Suppressor macrophage (primary cell): ENCODE measurements at places on chromosomes 2 and 18.
A peak's percentile ranks its signal among the peaks of the same experiment; 100 is the strongest.

DNA sequence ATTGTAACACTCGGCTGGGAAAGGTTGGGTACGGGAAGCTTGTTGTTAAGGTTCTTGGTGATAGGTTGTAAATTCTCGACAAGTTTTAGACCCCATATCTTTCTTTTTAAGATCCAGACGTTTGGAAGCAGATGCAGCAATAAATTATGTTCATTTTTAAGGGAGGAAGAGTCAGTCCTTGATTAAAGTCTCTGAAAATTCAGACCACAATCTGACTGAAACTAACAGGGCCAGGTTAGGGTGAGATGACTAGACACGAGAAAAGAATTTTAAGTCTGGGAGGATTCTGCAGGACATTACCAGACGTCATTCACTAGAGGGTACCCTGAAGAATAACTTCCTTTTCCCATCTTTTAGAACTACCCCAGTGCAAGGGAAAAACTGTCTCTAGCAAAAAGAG, 16.1 kb downstream of the WIPF1 start:
- no peak for DNase-seq

DNA sequence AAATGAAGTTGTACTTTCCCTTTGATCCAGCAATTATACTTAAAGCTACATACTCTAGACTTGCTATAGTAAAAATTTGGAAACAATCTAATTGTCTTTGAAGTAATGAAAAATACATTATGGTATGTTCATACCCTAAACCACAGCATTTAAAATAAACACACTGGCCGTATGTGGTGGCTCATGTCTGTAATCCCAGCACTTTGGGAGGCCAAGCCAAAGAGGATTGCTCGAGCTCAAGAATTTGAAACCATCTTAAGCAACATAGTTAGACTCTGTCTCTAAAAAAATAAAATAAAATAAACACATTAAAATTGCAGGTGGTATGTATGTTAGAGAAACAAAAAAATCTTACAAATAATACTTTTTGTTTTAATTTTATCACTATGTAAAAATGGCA, 208.1 kb upstream of the KLHL14 start:
- DNase-seq: no peak

DNA sequence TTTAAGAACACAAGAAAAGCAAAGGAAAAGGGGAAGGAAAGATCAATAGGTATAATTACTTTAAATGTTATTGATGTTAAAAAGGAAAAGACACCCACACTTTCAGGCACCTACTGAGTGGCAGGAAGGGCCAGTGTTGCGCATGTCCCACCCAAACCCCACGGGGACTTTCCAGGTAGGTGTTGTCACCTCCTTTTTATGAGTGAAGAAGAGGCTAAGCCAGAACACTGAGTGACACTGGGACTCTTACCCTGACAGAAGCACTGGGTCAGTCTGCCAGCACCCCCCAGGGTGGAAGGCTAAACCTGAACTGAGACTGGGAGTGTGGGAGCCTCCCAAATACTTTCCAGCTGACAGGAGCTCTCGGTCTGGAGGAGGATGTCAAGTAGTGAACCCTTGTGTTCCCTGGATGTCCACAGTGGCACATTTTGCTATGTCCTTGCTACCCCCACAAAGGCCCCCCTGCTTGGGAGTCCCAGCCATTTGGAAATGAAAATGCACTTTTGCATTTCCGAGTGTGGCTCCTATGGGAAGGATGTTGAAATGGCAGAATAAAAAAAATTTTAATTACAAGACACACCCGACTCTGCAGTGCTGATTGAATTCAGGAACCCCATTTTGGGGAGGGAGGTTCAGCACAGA, 90.9 kb upstream of the SMAD2 start:
- no peak for DNase-seq

DNA sequence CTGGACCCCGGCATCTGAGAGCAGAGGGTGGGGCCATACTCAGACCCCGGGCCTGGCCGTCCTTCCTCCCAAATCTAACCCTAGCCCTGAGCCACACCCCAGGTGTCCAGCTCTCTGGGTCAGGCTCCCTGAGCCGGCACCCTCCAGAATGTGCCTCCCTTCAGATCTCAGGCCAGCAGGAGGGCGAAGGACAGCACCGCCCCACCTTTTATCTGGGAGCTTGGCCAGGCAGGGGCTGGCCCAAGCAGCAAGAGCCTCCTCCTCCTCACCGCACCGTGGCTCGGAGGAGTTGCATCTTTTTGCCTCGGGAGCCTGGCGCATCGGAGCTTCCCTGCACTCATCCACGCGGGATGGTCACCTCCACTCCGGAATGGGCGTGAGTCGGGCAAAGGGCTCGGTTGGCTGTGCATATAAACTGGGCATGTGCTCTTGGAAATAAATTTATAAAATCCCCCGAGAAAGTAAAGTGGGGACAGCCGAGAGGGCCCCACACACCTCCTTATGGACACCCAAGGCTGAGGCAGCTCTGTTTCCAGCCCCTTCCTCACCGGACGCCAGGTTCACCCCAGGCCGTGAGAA, 69.1 kb upstream of the CTDP1 start:
- no peak for DNase-seq

- DNase-seq: no peak
Observed at GRCh38 chr2:120759543-120760331, 24.1 kb downstream of the GLI2 start.

DNA sequence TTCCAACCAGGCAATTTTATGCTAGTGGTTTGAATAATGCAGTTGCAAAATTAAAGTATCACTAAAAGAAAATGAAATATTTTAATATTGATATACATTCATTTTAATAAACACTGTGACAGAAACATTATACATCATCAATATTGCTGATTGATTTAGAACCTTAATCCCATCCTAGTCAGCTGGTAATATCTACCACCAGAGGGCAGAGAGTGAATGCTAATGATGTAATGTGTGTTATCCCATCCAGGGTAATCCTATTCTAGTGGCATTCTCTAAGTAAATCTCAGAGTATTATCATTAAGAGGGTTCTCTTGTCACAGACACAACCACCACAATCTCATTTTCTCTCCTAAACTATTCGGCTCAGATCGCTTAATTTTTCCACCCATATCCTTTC, 477.4 kb downstream of the CPS1 start:
- no peak for DNase-seq

GRCh38 chr2:161136696-161137324, 23.4 kb upstream of the TANK start:
- peak; percentile 96 for DNase-seq

DNA sequence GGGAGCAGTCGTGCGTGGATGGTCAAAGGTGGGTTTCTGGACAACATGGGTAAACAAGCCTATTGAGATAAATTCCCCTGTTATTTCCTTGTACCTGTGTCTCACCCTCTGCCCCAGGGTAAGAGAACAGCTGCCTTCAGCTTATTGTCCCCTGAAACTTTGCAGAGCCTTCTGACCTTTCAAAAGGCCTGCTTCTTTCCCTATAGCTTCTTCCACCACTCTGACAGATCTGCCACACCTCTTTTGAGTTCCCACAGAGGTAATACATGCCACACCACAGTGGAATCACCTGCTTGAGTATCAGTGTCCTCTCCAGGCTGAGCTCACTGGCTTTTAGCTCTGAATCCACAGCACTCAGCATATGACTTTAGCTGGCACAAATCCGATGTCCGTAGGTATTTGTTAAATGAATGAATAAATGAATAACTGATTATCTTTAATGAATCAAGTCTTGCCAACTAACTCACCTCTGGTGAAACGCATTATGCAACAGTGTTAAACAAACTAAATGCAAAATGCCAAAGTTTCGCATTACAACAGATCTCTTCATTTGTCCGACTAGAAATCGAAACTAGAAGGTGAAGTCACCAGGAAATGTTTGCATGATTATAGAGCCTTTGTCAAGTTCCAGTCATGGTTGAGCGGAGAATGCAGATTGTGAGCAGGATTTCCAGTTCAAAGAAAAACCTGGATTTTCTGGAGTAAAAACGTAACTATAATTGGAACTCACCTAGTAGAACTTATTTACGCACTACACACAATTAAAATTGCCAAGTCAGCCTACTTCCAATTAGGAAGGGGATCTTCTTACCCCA, 16.4 kb downstream of the DYNAP start:
- DNase-seq: no peak

DNA sequence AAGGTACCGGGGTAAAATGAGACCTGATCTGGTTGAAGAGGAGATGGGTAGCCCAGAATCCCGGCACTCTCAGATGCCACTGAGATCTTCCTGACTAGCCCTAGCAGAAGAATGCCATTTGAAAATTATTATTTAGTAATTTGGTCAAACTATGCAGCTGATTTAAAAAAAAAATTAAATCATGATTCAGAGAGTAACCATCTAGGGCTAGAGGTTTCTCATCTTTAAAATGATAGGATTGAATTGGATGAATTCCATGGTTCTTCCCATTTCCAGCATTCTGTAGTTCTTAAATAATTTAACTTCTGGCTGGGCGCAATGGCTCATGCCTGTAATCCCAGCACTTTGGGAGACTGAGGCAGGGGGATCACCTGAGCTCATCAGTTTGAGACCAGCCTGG, 106.1 kb downstream of the MYO1B start:
- DNase-seq: no peak

- peak; percentile 87 for DNase-seq
Observed at GRCh38 chr2:43239981-43240765, 13.8 kb upstream of the ZFP36L2 start.

DNA sequence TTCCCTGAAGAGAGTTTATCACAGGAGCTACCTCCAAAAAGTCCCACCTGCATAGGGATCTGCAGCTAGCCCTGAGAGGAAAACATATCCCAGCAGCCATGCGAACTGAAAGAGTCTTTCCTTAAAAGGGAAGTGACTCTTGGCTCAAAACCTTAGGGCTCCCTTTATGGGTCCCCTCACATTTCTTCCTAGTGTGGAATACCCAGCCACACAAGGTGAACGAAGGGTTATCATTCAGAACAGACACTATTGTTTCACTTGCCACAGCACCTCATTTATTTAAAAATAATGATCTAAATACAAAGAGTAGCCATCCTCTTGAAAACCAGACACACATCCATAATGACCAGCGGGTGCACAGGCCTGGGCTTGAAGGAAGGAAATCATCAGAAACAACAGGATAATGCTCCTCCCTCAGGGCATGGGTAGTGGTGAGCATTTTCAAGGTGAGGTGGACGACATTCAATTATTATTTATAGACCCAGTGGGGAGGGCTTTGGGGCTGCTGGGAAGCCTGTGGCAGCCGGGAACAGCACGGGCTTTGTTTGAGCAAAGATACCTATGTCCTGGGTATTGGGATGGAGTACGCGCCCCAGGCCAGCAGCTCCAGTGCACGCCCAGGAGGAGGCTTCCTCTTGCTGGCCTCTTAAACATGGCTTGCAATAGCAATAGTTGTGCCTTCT, 119.0 kb upstream of the ITGA6 start:
- no peak for DNase-seq

GRCh38 chr2:226888378-226888965, 52.6 kb downstream of the RHBDD1 start:
- no peak for DNase-seq

DNA sequence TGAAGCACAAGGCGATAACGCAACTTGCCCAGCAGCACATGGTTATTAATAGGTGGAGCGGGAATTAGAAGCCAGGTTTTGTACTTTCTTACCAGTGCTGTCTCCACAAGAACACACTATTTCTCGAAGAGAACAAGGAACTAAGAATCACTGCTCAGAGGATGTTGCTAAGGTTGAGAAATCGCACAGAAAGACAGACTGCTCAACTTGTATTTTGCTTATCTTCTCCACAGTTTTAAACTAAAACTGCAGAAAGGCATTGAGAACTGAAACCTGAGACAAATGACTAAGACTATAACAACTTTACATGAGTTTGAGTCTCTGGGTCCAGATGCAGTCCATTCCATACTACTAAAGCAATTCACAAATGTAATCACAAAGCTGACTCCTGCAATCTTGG, 6.2 kb downstream of the PRKD3 start:
- DNase-seq: peak; percentile 19
